T-helper 2 cell treated with Interferon-gamma antibody and Interleukin-4, amounts not matched to agents 5 μg/mL and 100 μg/mL, for 36 hours (primary cell): ENCODE measurements at places on chromosomes 12 and 14.

DNA sequence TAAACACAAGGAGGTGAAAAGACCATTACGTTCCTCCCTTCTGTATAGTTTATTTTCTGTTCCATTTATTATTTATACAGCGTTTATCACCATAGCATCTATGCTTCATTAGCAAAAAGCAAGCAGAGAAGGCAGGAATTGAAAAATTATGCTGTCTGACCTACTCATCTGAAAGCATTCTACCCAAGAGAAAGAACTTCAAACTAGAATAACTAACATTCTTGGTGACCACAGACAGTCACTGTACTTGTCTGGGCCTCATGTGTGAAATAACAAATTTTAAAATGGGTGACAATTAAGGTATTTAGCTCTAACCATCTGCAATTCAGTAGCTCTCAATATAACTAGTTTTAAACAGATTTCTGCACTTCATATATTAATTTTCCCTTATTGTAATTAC, 29.3 kb upstream of the PDE3A start:
- H3K4me3 ChIP-seq, result no peak overlapping the region
- H3K27ac ChIP-seq, result no peak overlapping the region

DNA sequence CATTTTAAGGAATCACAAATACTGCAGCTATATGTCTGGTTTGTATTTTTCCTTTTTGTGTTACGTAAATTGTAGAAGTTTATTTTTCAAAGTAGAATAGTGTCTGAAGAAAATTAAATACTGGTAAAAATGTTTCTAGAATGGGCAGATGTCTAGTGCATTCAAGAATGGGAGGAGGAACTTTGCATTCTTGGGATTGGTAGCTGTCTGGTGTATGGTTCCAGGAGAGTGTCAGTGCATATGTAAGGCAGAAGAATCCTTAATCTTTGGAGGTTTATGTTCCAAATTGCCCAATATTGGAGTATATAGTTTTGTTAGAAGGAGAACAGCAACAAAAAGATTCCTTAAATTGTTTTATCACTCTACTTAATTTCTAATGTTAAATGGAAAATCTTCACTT, 13.5 kb downstream of the PAPOLA start:
- peaks cover 7% of the 10 kb centered on the region for H3K36me3 ChIP-seq
- DNase-seq, result no peak
- peaks cover 42% of the 10 kb centered on the region for H3K4me1 ChIP-seq
- no peaks in the 10 kb centered on the region for H3K27me3 ChIP-seq

- H3K4me1 ChIP-seq, result peaks cover 7% of the 10 kb centered on the region
- H3K27ac ChIP-seq, result no peak overlapping the region
- no peak overlapping the region for H3K4me3 ChIP-seq
- H3K27me3 ChIP-seq, result peaks cover 10% of the 10 kb centered on the region
- no peaks in the 10 kb centered on the region for H3K36me3 ChIP-seq
- no peak for DNase-seq
Observed at GRCh38 chr14:21313512-21313911, 33.6 kb downstream of the RPGRIP1 start.

GRCh38 chr14:37230551-37231194, 32.9 kb downstream of the MIPOL1 start:
- H3K4me1 ChIP-seq, result no peaks in the 10 kb centered on the region
- H3K4me3 ChIP-seq, result no peak overlapping the region
- no peak for DNase-seq
- no peaks in the 10 kb centered on the region for H3K36me3 ChIP-seq
- H3K27me3 ChIP-seq, result no peaks in the 10 kb centered on the region

- no peak overlapping the region for H3K27ac ChIP-seq
- H3K4me3 ChIP-seq, result no peak overlapping the region
- no peaks in the 10 kb centered on the region for H3K36me3 ChIP-seq
- H3K27me3 ChIP-seq, result peaks cover 6% of the 10 kb centered on the region
- H3K4me1 ChIP-seq, result no peaks in the 10 kb centered on the region
Observed at GRCh38 chr12:67531051-67531450, 117.5 kb upstream of the DYRK2 start.

DNA sequence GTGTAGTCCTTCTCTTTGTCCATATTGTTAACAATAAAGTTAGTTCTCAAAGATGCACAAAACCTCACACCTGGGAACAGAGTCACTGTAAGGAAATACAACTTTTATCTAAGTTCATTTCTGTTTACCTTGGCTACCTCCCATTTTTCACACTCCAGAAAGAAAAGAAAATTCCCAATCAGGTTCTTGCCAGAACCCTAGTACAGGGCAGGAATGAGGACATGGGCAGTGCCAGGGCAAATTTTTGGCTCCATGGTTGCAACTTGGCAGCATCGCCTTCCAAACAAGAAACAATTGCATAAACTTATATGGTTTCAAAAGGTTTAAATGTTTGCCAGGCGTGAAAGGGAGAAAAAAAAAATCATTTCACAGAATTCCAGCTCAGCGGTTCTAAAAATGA, 296.3 kb upstream of the PRKD1 start:
- no peak overlapping the region for H3K27ac ChIP-seq
- H3K4me1 ChIP-seq, result no peaks in the 10 kb centered on the region
- DNase-seq, result no peak
- H3K36me3 ChIP-seq, result no peaks in the 10 kb centered on the region

GRCh38 chr12:111686574-111687105, 787 bp downstream of the ACAD10 start:
- peak overlapping the region; percentile 98 for H3K4me3 ChIP-seq
- H3K4me1 ChIP-seq, result peaks cover 26% of the 10 kb centered on the region
- DNase-seq, result no peak
- peaks cover 19% of the 10 kb centered on the region for H3K36me3 ChIP-seq
- H3K27me3 ChIP-seq, result peaks cover 2% of the 10 kb centered on the region

GRCh38 chr12:101927036-101927435, 49.7 kb downstream of the DRAM1 start:
- H3K36me3 ChIP-seq, result no peaks in the 10 kb centered on the region
- no peaks in the 10 kb centered on the region for H3K27me3 ChIP-seq
- H3K27ac ChIP-seq, result no peak overlapping the region
- no peak for DNase-seq
- H3K4me3 ChIP-seq, result no peak overlapping the region
- H3K4me1 ChIP-seq, result peaks cover 12% of the 10 kb centered on the region

DNA sequence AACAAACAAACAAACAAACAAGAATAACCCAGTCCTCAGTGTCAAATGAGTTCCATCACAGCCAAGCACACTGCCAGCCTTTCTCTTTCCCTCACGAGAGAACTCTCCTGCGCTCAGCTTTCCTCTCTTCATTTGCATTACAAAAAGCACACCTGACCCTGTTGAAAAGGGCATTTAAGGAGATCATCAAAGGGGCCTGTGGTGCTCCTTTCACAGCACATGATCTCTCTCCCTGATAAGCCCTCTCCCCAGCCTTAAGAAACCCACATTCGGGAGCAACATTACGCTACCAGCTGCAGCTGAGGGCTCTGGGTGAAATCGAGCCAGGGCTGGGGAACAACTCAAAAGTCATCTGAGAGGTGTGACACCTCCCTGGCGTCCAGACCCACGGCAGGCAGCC, 165.6 kb upstream of the TMCC3 start:
- no peak overlapping the region for H3K4me3 ChIP-seq
- no peak for DNase-seq
- H3K36me3 ChIP-seq, result peaks cover 2% of the 10 kb centered on the region

DNA sequence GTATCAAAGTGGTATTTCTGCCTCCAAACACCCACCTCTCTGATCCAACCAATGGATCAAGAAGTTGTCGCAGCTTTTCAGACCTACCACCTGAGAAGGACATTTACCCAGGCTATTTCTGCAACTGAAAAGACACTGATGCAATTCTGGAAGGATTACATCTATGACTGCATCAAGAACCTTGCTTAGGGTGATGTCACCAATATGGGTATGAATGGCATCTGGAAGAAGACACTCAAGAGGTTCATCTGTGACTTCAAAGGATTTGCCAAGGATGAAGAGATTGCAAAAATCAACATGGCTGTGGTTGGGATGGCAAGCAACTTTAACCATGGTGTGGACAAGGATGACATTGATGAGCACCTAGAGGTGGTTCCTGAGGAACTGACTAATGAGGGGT, 154.2 kb downstream of the PCNX1 start:
- peaks cover 75% of the 10 kb centered on the region for H3K36me3 ChIP-seq
- H3K27me3 ChIP-seq, result no peaks in the 10 kb centered on the region
- no peak overlapping the region for H3K4me3 ChIP-seq
- DNase-seq, result no peak
- H3K27ac ChIP-seq, result peak overlapping the region; percentile 0
- H3K4me1 ChIP-seq, result no peaks in the 10 kb centered on the region

- no peak overlapping the region for H3K27ac ChIP-seq
- no peak overlapping the region for H3K4me3 ChIP-seq
- no peak for DNase-seq
- H3K36me3 ChIP-seq, result no peaks in the 10 kb centered on the region
- H3K4me1 ChIP-seq, result peaks cover 3% of the 10 kb centered on the region
Observed at GRCh38 chr12:3998968-3999792, 126.0 kb upstream of the PARP11 start.

DNA sequence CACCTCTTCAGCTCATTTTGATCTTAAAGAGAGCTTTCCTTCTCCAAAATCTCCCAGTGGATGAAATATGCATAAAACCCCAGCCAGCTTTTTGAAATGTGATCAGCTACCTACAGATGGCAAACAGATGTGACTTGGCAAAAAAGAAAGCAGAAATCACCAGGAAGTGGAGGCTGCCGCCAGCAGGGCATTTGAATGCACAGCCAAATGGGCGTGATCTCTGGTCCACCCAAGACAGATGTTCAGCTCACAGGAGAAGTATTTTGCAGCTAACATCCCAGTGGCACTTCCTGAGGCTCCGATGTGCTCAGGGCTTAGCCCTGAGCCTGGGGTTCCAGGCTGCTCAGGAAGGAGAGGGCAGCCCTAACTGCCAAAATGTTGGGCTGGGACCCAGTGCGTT, 78.3 kb downstream of the LGMN start:
- DNase-seq, result no peak
- H3K36me3 ChIP-seq, result peaks cover 60% of the 10 kb centered on the region
- H3K27ac ChIP-seq, result peak overlapping the region; percentile 41
- H3K4me3 ChIP-seq, result no peak overlapping the region
- peaks cover 13% of the 10 kb centered on the region for H3K4me1 ChIP-seq

- H3K27ac ChIP-seq, result no peak overlapping the region
- peak; percentile 27 for DNase-seq
- H3K4me1 ChIP-seq, result peaks cover 3% of the 10 kb centered on the region
- H3K27me3 ChIP-seq, result peaks cover 14% of the 10 kb centered on the region
- no peaks in the 10 kb centered on the region for H3K36me3 ChIP-seq
Observed at GRCh38 chr14:94423453-94424056, 29.0 kb downstream of the SERPINA11 start.

- peaks cover 2% of the 10 kb centered on the region for H3K27me3 ChIP-seq
- H3K27ac ChIP-seq, result no peak within 1 kb of the TSS
- no peaks in the 10 kb centered on the region for H3K4me1 ChIP-seq
- H3K36me3 ChIP-seq, result no peaks in the 10 kb centered on the region
Observed at GRCh38 chr12:23949348-23950209, at the start of gene SOX5. TSS of gene SOX5 (minus strand) at chr12:23949670. CDS start at chr12:23949601, 69 bp downstream.

DNA sequence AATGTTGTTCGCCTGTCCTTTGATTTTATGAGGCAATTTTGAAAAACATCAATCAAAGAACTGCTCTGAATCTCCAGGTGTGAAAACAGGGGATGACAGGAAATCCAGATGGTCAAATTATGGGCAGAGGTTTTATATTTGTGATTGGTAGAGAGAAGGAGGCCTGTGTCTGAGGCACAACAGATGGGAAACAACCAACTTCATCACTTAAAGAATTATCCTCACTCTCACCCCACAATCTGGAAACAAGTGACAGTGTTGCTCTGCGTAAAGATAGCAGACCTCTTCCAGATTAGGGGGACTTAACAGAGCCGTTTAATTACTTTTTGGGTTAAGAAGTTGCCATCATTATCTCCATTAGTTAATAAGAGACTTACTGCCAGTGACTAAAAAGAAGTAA, 64.1 kb upstream of the EGLN3 start:
- DNase-seq, result no peak
- H3K27ac ChIP-seq, result peak overlapping the region; percentile 55
- H3K36me3 ChIP-seq, result peaks cover 35% of the 10 kb centered on the region
- no peaks in the 10 kb centered on the region for H3K27me3 ChIP-seq

GRCh38 chr12:32080435-32080834, 26.2 kb upstream of the BICD1 start:
- H3K36me3 ChIP-seq, result no peaks in the 10 kb centered on the region
- no peak for DNase-seq
- no peak overlapping the region for H3K27ac ChIP-seq
- no peaks in the 10 kb centered on the region for H3K27me3 ChIP-seq

- H3K4me3 ChIP-seq, result peak overlapping the region; percentile 85
- peaks cover 15% of the 10 kb centered on the region for H3K27me3 ChIP-seq
- peaks cover 1% of the 10 kb centered on the region for H3K4me1 ChIP-seq
- no peaks in the 10 kb centered on the region for H3K36me3 ChIP-seq
- H3K27ac ChIP-seq, result no peak overlapping the region
Observed at GRCh38 chr12:52947738-52948423, 1.0 kb upstream of the KRT18 start.

DNA sequence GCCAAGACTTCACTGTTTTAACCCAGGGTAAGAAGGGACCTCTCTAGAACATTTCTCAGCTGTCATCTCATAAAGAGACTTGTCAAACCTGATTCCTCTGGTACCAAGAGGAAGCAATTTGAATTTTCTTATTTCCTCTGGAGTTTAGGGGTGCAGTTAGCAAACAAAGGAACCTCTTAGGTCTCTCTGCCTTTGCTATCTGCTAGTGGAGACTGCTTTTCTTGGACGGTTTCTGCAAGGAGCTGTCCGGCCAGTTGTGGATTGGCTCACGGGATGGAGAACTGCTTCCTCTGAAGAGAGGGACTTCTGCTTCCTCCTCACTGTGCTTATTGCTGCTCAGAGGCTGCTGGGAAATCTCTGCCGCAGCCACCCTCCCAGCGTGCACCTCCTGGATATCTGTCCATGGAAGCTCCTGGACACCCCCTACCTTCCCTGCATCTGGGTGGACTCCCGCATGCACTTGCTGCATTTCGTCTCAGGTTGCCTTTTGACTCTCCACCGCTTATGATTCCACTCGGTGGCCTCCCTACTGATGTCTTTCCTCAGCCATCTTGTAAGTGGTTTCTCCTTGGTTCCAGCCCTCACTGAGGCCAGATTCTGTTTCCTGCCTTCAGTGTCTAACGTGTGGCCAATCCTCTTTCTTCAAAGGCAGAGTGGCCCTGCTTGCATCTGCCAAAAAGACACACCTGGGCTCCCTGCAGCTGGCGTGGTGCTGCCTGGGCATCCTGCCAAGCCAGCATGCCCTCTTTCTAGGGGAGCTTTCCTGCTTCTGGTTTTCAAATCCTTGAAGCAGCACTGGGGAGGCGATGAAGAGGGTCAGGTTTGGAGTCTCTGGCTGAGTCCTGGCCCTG, 187.3 kb downstream of the CHST11 start:
- H3K27ac ChIP-seq, result peak overlapping the region; percentile 52
- DNase-seq, result no peak
- peaks cover 46% of the 10 kb centered on the region for H3K36me3 ChIP-seq

- no peaks in the 10 kb centered on the region for H3K4me1 ChIP-seq
- H3K4me3 ChIP-seq, result no peak overlapping the region
- no peak overlapping the region for H3K27ac ChIP-seq
- H3K36me3 ChIP-seq, result no peaks in the 10 kb centered on the region
- H3K27me3 ChIP-seq, result peaks cover 2% of the 10 kb centered on the region
Observed at GRCh38 chr14:90179809-90180779, 76.3 kb upstream of the PSMC1 start.

- H3K27ac ChIP-seq, result no peak overlapping the region
- no peak for DNase-seq
- peaks cover 2% of the 10 kb centered on the region for H3K4me1 ChIP-seq
- H3K4me3 ChIP-seq, result no peak overlapping the region
- no peaks in the 10 kb centered on the region for H3K36me3 ChIP-seq
Observed at GRCh38 chr12:52126050-52126604, 46.6 kb downstream of the SMIM41 start.

- DNase-seq, result no peak
- H3K27me3 ChIP-seq, result peaks cover 21% of the 10 kb centered on the region
- H3K4me3 ChIP-seq, result no peak overlapping the region
- H3K27ac ChIP-seq, result no peak overlapping the region
- H3K4me1 ChIP-seq, result no peaks in the 10 kb centered on the region
Observed at GRCh38 chr14:31550589-31550988, 10.6 kb upstream of the NUBPL start.
